ENCODE measurements at places on chromosomes 2 and 18.

- no peak for DNase-seq
These were observed 44.3 kb downstream of the MAP3K20 start for GRCh38 chr2:173119944-173120343.

- no peak for DNase-seq
These were observed 1029.9 kb upstream of the ACVR2A start for GRCh38 chr2:146814971-146815370.

- DNase-seq, result peak; percentile 18
These were observed 151.5 kb downstream of the ERBB4 start for GRCh38 chr2:212387146-212387545.

GRCh38 chr2:96616128-96616527 is 22.0 kb downstream of the KANSL3 start:
- DNase-seq, result no peak

DNA sequence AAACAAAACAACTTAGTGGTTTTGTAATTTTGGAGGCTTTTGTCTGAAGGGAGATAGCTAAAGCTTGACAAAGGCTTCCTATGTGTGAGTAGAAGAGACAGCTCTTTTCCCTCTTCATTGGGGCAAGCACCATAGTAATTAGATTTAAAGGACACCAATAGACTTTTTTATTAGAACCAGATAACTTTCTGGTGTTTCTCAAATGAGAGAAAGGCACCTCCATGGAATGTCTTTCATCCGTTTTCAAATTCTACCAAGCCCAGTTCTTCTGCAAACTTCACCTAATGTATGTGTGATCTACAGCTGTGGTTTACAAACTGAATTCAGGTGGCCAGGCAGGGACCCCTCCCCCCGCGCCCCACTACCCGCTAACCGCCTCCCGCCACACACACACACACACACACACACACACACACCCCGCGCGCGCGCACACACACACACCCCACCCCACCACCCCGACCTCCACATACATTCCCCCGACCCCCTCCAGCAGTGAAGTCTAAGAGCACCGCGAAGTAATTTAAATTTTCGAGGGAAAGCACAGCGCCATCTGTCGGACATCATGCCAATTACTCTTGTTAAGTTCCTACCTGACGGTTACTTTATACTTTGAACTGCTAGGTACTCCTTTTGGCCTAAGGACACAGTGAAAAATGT is 31.6 kb upstream of the PPP1R1C start:
- peak; percentile 54 for DNase-seq

DNA sequence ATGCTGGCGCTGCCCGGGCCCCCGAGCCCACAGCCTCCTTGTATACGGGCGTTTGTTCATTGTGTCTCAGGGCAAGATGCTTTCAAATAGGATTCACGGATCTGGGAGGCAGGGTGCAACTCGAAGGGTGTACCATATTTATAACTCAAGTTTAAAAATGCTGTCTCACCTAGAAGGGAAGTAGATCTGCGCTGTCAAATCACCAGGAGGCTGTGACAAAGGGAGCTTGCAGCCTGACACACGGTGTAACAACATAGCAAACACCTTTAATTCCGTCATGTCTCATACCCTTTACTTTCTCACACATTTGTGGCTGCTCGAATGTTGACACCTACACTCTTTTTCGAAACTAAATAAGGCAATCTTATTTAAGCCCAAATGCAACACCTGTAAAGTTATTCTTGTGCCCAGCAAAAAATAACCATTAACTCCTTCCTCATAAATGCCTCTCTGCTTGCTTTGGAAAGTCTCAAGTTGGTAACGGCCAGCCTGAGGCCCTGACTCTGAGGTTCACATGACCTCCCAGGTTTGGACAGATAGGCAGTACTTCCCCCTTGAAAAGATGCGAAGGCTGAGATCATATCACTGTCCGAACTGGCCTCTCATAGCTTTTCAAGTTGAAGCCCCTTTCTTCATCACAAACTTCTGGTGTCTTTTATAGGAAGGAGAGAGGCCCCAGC is 11.6 kb downstream of the ZEB2 start:
- DNase-seq, result no peak

- peak; percentile 50 for DNase-seq
These were observed 29.9 kb downstream of the ANO7 start for GRCh38 chr2:241218131-241219029.

- DNase-seq, result no peak
These were observed 9.9 kb downstream of the ALPK2 start for GRCh38 chr18:58618822-58619595.

- no peak for DNase-seq
These were observed 13.1 kb upstream of the GPR17 start for GRCh38 chr2:127632592-127633489.

DNA sequence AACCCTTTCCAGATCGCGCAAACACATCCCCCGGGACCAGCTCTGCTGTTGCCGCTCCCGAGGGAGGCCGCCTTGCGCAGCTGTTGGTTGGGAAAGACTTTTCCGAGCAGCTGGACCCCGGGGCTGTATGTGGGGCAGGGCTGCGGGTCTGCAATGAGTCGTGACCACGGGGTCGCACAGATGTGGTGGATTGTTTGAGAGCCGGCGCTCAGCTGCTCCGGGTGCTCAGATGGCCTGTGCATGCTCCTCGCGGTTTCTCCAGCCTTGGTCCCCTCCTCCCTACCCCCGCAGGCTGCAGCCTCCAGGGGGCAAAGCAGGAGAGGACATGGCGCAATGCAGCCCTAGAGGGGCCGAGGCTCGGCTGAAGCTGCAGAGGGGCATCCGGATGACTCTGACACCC is 105.2 kb upstream of the OTOS start:
- DNase-seq, result no peak

- no peak for DNase-seq
These were observed 14.5 kb downstream of the ZNF638 start for GRCh38 chr2:71346065-71346464.

GRCh38 chr2:42954227-42954962 is 162.0 kb upstream of the HAAO start:
- DNase-seq, result peak; percentile 84

GRCh38 chr2:121966663-121967062 is 211.2 kb downstream of the TSN start:
- DNase-seq, result no peak

- no peak for DNase-seq
These were observed 436.2 kb upstream of the NXPH2 start for GRCh38 chr2:139216435-139216834.

DNA sequence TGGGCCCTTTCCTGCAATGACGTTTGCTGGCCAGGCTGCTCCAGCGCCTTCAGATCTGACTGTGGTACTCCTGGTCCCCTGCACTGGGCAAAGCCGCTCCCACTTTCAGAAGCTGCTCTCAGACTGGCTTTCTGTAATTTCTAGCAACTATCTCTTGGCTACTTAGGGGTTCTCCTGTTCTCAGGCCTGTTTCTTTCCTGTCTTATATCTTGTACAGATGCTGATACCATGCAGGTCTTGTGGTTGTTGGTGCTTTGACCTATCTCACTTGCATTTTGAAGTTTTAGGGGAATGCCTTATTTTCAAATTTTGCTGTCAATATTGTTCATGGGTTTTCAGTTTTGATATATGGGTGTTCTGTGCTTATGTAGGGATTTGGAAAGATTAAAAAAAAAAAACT is 145.8 kb downstream of the CLIP4 start:
- DNase-seq, result no peak

- peak; percentile 96 for DNase-seq
These were observed 145.7 kb upstream of the KLF7 start for GRCh38 chr2:207311316-207312005.

DNA sequence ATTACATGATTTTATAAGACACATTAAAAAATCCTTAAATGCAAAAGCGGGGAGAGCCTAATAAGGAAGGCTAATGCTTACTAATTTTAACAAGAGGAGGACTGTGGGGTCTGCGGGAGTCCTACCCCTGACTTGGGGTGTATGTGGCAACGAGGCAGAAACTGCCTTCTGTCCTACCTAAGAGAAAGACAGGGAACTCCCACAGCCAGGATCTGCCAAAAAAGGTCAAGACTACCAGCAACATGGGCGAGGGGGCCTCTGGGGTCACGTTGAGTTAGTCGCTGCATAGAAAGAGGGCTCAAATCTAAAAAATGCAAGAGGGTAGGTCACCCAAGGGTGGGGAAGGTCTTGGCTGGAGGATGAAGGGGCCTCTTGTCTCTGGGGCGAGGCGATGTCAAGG is 529 bp upstream of the AMER3 start:
- DNase-seq, result no peak

GRCh38 chr2:180905002-180905401 is 75.4 kb upstream of the UBE2E3 start:
- DNase-seq, result no peak

- DNase-seq, result no peak
These were observed 46.7 kb upstream of the SERPINE2 start for GRCh38 chr2:224085811-224086210.

All from fibroblast of skin of scalp (primary cell).